Small intestine (tissue), 16 donors: ENCODE measurements at places on chromosomes 7 and 10. TPM values are rescaled to one million over a fixed set of nuclear protein-coding genes. Genes with fewer than 3 reads are reported as not detected.

Gene POU6F2
- polyA plus RNA-seq, result not detected

Gene GDF10
- polyA plus RNA-seq, result 0.63 TPM

Gene GSTO2
- 45.4 TPM for polyA plus RNA-seq

Gene MMD2
- polyA plus RNA-seq, result not detected

Gene DRGX
- not detected for polyA plus RNA-seq

Gene RASSF4
- 16.1 TPM for polyA plus RNA-seq

Gene EBF3
- not detected for polyA plus RNA-seq

Gene PDK4
- polyA plus RNA-seq, result 210 TPM

Gene PAX4
- 0.81 TPM for polyA plus RNA-seq

Gene AKR1C1
- 12.2 TPM for polyA plus RNA-seq

Gene ZNF511
- 53.9 TPM for polyA plus RNA-seq

Gene PCLO
- polyA plus RNA-seq, result 2.2 TPM

Gene PRSS37
- polyA plus RNA-seq, result not detected
